Hematopoietic multipotent progenitor cell treated with erythropoietin and hydrocortisone succinate and interleukin-3 and kit ligand, for 17 days (in vitro differentiated cells): ENCODE measurements at places on chromosomes 11 and 22.

DNA sequence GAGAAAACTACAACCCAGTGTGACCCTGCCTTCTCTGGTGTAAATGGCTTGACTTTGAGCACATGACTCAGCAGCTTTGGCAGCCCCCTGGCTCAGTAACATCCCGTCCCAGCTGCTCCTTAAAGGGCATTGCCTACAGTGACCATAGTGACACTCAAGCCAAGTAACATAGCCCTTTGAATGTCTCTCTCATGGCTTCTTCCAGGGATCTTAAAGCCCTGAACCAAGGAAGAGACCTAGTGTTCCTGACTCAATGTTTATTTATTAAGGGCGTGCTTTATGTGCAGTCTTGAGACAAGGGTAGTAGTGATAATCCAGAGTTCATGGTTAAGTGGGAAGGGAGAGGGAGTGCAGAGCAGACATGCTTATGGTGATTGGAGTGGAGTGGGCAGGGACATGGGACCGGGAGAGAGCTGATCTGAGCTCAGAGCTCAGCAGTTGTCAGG, 125.7 kb downstream of the PARVA start:
- DNase-seq = no peak

- DNase-seq = no peak
Measured at GRCh38 chr11:91967691-91968045, 256.9 kb upstream of the FAT3 start.

GRCh38 chr11:121533601-121534000, 80.8 kb upstream of the SORL1-AS1 start:
- no peak for DNase-seq

GRCh38 chr11:44600839-44601383, 35.4 kb downstream of the CD82 start:
- DNase-seq = no peak

GRCh38 chr11:10653946-10654810, 39.4 kb downstream of the IRAG1 start:
- DNase-seq = peak; percentile 70

DNA sequence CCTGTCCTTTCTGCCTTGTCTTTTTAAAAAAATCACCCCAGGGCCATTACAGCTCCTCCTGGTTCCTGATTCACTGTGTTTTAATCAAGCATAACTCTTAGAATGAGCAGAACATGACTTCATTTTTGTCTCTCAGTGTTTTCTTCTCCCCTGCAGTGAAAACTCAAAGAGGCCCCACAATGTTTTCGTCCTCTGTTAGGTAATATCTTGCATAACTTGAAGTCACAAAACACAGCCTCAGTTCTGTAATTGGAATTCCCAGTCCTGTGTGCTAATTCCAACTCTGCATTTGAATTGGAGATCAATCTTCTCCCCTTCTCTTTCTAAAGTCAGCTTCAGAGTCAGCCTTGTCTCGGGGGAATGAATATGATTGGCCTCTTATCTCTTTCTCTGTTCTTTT, 186.5 kb upstream of the NAV2 start:
- DNase-seq = no peak

- no peak for DNase-seq
Measured at GRCh38 chr22:47407461-47408025, 645.1 kb downstream of the TBC1D22A start.

- peak; percentile 19 for DNase-seq
Measured at GRCh38 chr11:10305964-10306918, 1.4 kb downstream of the ADM start.

DNA sequence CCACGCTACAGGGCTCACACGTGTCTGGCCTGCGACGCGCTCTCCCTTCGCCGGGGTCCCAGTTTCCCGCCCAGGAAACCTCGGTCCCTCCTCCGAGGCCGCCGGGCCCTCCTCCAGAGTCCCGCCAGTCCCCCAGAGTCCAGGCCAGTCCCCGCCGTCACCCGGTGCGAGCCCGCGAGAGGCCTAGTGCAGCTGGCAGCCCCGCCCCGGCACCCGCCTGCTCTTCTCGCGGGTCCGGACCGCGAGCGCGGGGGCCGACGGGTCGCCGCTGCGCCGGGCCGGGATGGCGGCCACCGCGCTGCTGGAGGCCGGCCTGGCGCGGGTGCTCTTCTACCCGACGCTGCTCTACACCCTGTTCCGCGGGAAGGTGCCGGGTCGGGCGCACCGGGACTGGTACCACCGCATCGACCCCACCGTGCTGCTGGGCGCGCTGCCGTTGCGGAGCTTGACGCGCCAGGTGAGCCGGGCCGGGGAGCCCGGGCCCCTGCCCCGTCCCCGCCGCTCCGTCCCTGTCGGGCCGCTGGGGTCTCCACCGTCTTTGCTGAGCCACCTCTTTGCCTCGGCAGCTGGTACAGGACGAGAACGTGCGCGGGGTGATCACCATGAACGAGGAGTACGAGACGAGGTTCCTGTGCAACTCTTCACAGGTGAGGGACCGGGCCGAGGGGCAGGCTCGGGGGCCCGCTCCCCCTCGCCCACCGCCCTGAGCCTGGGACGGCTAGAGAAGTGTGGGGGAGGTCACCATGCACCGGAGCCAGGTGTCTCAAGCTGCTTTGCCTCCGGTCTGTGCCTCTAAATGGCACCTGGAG, at the start of gene PTPMT1:
Gene PTPMT1 (plus strand): TSS at position 260 of the 809 bp plus-strand sequence. CDS start 24 bp downstream, at position 284.
- DNase-seq = no peak

GRCh38 chr11:26028393-26028911, 303.5 kb upstream of the ANO3 start:
- no peak for DNase-seq

- DNase-seq = no peak
Measured at GRCh38 chr22:42670921-42671709, 21.9 kb upstream of the CYB5R3 start.

DNA sequence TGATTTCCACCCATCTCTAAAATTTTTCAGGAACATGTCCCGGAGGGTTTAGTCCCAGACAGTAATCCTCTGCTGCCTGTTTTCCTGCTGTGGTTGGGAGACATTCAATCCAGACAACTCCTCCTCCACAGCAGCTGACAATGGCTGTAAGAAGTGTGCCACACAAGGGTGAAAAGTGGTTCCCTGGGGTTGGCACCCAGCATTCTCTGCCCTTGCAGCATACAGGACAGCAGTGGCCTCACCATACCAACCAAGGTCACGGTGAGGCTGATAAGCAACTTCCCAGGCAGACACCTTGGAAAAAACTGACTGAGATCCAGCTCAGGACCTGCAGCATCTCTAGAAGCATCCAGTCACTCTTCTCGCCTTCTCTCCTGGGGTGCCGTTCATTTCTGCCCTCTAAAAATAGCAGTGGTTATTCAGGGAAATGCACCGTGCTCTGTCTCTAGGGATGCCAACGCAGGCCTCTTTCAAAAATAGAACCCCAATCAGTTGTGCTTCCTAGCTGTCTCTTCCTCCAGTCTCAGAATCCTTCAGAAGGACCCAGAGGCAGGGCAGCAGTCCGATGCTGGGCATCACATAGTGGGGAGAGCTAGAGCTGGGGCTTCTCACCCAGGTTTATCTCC, 241.0 kb downstream of the TENM4 start:
- no peak for DNase-seq
